ENCODE measurements at places on chromosomes 4 and X.

DNA sequence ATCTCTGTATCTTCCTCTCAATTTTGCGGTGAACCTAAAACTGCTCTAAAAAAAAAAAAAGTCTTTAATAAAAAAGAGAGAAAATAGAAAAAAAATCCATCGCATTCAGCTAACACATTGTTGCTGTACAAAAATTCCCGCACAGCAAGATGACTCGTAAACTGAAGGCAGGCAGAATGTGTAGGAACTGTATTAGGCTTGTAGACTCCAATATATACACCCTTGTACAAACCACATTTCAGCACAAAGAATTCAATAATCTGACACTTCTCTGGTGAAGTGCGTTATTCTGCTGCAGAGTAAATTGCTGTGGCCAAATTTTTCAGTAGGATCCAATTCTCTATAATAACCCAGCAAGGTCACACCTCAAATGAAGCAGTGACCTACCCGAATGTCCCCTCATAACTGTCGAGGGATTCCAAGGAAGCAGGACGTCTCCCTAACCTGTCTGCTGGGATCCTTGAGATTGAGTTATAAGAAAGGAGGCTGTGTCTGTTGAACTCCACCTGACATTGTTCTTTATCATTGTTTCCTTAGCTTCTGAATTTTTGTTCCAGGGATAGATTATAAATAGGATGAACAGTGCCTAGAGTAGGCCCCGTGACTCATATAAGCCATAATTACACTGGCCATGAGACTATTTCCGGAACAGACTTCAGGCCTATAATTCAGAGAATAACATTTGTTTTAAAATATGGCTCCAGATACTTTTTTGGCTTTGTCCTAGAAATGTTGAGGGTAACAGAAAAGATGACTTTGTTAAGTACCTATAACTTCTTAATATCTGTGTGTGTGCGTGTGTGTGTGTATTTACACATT lies 348.3 kb downstream of the PCDH7 start:
- no peak for DNase-seq

DNA sequence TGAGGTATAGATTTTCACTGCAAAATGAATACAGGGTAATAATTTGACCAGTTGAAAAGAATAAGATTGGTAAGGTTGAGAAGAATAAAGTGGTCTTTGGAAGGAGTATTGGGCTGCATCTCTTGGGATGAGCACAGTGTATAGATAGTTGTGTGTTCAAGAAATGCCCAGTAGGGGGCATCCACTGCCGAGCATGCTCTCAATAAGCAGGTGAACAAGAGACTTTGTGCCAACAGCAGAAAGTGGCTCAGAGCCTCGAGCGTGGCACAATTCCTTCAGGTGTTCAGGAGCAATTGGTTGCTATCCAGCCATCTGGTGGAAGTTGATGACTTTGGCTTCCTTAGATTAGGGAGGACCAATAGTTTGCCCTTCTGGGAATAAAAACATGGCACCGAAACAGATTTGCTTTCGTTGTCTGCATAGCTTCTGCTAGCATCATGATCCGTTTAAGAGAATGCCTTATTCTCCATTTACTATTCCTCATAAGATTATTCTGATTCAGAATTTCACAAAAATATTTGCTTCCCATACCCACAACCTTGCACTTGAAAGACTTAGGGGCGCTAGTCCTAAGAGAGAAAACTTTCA lies 258.1 kb upstream of the NEIL3 start:
- no peak for DNase-seq

DNA sequence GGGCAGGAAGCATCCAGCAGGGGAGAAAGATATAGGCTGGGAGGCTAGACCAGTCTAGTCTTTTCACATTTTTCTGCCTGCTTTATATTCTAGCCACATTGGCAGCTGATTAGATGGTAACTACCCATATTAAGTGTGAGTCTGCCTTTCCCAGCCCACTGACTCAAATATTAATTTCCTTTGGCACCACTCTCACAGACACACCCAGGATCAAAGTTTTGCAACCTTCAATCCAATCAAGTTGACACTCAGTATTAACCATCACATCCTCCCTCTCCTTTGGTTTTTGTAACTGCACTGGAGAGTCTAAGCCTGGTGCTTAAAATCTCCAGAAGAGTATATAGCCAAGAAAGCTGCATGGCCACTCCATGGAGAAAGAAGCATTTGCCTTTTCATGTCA lies 560.4 kb downstream of the GRXCR1 start:
- DNase-seq: no peak

GRCh38 chrX:21225643-21226042 lies 148.6 kb upstream of the CNKSR2 start:
- DNase-seq: no peak

GRCh38 chr4:171181090-171181489 lies 632.1 kb upstream of the GALNTL6 start:
- no peak for DNase-seq

- no peak for DNase-seq
Observed at GRCh38 chr4:153466081-153466948, at the start of gene TMEM131L. Gene TMEM131L (plus strand): TSS chr4:153466360. CDS start chr4:153466398, 38 bp downstream.

DNA sequence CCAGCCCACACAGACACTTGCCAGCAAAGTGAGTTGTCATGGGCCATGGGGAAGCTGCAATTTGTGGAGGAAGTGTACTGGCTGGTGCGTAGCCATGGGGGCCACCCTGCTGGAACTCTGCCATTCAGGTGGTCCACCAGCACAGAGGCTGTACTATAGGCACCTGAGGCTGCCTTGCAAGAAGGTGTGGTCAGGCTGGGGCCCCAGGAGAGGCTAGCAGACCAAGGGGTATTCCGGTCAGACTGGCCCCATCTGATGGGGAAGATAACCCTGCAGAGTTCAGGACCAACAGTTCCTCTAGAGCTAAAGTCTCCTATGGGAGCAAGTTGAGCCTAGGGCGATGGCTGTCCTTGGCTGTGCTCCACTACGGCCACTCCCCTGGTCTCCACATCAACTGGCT lies 136.1 kb downstream of the DCAF12L2 start:
- no peak for DNase-seq

DNA sequence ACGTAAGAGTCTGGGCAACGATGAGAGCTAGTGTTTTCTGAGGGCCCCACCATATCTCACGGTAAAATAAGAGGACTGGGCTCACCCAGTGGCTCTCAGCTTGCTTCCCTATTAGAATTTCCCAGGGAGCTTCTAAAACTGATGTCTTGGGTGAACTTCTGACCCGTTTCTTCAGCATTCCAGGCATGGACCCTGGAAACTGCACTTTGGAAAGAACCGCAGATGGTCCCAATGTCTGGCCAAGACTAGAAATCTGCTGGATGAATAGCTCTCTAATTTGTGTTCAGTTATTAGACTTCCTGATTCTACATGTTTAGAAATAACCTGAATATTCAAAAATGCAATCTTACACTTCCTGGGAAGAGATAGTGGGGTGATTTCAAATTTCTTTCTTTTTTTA lies 127.8 kb downstream of the ANOS1 start:
- no peak for DNase-seq

GRCh38 chr4:100113732-100114131 lies 76.5 kb downstream of the DDIT4L start:
- DNase-seq: no peak

GRCh38 chrX:46386511-46386910 lies 158.7 kb downstream of the ZNF674 start:
- DNase-seq: no peak

GRCh38 chrX:31445542-31445941 lies 373.7 kb upstream of the FTHL17 start:
- DNase-seq: no peak

GRCh38 chr4:157702831-157703230 lies 470.0 kb downstream of the GASK1B start:
- no peak for DNase-seq

GRCh38 chrX:22650691-22651090 lies 349.1 kb upstream of the DDX53 start:
- DNase-seq: no peak

DNA sequence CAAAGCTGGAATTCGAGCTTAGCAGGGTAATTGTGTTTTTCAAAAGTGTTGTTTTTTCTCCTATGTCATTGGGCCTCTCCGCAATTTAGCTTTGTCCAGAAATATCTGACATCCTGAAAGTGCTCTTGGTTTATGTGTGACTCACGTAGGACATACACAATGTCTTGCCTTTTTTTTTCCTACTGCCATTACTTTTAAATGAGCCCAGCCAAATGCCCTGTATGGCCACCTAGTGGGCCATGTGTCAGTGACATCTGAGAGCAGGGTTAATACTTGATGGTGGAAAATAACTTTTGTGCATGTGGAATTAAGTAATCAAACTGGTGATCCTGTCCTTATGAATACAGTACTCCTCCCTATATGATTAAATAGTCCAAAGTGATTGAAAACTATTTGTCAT lies 1411.1 kb upstream of the TENM3 start:
- no peak for DNase-seq

DNA sequence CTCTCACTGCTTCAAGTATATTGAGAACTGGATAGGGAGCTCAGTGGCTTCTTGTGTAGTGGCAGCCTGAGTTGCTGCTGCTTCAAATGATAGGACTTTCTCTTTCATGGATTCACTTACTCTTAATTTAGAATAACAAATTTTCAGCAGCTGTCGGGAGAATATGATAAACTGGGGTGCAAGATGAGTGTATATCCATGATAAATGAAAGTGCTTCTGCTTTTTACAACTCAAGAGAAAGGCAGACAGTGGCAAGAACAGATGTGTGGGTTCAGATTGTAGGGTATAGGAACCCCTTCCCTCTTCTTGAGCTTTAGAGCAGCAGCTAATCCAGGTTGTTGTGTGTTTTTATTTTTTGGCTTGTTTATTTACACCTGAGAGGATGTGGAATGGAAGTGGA lies 1.0 kb downstream of the SH3BGRL start:
- no peak for DNase-seq

DNA sequence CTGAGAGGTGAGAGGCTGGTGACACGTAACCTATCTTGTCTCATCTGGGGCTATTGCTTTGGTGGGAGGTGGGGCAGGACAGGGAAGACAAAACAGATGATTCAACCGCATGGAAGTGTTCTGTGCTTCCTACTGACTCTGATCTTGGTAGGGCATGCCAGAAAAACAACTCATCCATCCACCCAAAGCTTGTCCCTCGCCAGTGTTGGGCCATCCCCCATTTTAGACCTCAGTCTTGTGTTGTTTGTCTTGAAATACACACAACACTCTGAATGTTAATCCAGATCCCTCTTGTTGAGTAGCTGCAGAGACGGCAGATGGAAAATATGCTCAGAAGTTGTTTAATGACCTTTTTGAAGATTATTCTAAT lies 377 bp downstream of the CHRNA9 start:
- DNase-seq: no peak

- DNase-seq: no peak
Observed at GRCh38 chrX:115410731-115411428, 121.4 kb downstream of the LUZP4 start.

GRCh38 chr4:4379540-4380087 lies 7.3 kb upstream of the NSG1 start:
- DNase-seq: no peak

- no peak for DNase-seq
Observed at GRCh38 chrX:66024570-66024969, 15.3 kb downstream of the VSIG4 start.

GRCh38 chr4:61277785-61278760 lies 77.9 kb downstream of the ADGRL3 start:
- no peak for DNase-seq

DNA sequence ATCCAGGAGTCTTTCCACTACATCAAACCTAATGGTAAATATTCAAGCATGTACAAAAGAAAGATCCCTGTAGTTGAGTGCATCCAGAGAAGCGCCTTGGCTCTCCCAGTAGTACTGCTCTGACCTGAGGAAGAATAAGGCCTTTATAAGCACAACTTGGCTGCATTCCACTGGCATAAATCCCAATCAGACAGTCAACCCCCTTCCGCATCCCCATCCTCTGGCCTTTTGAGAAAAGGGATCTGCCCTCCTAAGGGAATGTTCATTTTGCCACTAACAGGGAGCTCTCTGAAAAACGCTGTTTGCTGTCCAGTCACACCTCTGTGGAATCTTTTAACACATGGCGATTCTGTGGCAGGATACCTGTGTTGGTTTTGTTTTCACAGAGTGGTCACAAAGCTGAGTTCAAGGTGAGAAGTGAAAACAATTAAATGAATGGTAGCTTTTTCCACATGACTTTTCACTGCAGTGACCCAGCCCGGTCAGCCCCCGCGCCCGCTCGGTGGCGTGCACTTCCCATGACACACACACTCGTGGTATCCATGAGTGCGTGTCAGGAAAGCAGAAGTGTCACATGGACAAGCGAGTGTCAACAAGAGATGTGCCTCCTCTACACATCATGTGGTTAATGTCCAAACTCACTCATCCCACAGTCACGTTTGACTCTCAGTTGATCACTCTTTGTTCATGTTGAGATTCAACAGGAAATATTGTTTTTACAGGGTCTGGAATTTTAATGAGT lies 112.2 kb upstream of the ENPP6 start:
- no peak for DNase-seq

DNA sequence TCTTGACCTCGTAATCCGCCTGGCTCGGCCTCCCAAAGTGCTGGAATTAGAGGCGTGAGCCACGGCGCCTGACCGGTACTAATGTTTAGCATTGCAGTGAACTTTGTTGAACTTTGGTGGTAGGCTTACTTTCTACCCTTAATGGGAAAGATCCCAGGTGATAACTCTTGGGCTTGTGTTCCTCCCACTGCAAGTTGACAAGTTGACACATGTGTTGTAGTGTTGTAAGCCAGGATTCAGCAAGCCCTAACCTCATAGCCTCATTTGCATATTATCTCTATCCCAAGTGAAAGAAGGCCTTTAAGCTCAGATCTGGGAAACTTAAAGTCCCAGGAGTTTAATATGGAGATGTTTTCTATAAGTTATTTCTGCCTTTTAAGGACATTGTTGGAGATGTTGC lies 80.0 kb upstream of the CLCN4 start:
- DNase-seq: no peak

- DNase-seq: no peak
Observed at GRCh38 chr4:156326246-156326645, 372.6 kb upstream of the CTSO start.

DNA sequence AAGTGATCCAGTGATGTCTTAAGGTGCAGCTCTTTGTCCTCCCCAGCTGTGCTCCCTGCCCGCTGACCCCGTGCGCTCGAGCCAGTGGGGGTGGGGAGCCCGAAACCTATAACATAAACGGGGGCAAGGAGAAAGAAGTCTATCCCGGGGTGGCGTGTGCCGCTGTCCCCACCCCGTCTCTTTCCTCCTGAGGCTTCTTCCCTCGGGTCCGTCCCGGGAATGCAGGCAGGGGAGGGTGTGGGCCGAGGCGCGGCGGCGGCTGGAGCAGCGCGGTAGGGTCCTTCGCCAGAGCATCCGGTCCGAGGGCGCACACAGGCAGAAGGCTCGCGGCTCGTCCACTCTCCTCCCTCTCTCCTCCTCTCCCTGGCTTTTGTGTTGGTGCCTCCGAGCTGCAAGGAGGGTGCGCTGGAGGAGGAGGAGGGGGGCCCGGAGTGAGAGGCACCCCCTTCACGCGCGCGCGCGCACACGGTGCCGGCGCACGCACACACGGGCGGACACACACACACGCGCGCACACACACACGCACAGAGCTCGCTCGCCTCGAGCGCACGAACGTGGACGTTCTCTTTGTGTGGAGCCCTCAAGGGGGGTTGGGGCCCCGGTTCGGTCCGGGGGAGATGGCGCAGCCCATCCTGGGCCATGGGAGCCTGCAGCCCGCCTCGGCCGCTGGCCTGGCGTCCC lies at the start of gene RAB33A:
Gene RAB33A (plus strand): TSS at position 517 of the 681 bp plus-strand sequence. CDS start 101 bp downstream, at position 618.
- no peak for DNase-seq

- DNase-seq: no peak
Observed at GRCh38 chrX:131739823-131740222, 195.9 kb downstream of the OR13H1 start.
